A549 treated with dexamethasone at 1 μM for 4 hours (cell line): ENCODE measurements at places on chromosomes 16 and 17. TPM values are rescaled to one million over a fixed set of nuclear protein-coding genes. Genes with fewer than 3 reads are reported as not detected.

Gene CRISPLD2
- total RNA-seq, result 3.6 to 4.7 TPM (median 4.1 TPM) in 5 replicates

Gene MRPL38
- total RNA-seq, result 78.3 to 135 TPM (median 120 TPM) in 5 replicates

Gene CLEC18B
- total RNA-seq, result 0.12 to 0.46 TPM (median 0.40 TPM) in 5 replicates

Gene EPX
- not detected in 5 replicates for total RNA-seq

Gene HOXB3
- total RNA-seq, result 3.9 to 6.9 TPM (median 6.0 TPM) in 5 replicates

Gene HOXB9
- total RNA-seq, result 7.0 to 7.5 TPM (median 7.3 TPM) in 5 replicates

Gene HBQ1
- total RNA-seq, result 4.5 to 7.2 TPM (median 6.6 TPM) in 5 replicates
